Fibroblast of lung (primary cell): ENCODE measurements at places on chromosomes 12 and 14.
A peak's percentile ranks its signal among the peaks of the same experiment; 100 is the strongest.

- H3K4me1 ChIP-seq: no peaks in the 10 kb centered on the region
- H3K27ac ChIP-seq: no peak overlapping the region
- no peaks in the 10 kb centered on the region for H3K36me3 ChIP-seq
- H3K4me3 ChIP-seq: no peak overlapping the region
- DNase-seq: peak; percentile 50
These were observed 61.3 kb upstream of the RESF1 start for GRCh38 chr12:31897781-31898503.

DNA sequence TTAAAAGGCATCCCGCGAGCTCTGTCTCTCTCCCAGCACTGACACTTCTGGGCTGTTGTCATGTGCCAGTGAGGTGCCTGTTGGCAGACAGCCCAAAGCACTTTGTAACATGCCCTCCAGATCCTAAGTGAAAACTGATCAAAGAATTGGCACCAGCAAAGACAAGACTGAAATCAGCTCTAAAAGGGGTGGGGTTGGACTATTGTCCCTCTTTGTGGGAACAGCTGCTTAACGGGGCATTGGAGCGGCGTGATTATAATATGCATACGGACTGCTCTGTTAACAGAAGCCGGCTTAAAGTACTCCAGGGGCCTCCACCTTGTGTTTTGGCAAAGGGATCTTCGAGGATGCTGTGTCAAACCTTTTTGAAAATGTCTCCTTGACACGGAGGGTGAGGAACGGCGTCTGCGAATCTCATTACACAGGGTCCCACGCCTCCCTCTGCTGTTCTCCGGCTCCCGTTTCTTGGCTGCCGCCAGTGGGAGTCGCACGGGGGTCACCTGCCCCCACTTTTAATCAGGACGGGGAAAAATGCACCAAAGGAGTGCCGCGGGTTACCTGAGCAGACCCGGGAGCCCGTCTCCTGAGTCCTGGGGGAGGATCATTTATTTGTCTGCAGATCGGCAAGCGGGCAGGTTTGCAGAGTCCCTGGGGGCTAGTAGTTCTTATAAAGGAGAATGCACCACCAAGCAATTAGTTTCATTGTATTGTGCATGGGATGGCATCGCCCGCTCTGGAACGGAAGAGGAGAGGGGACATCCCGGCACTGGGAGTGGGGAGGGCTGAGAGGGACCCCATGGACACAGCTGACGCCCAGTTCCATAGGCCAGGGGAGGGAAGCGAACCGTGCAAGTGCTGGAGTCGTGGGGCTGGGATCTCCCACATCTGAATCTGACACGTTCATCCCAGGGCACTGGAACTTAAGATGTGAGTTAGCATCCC is 44.3 kb downstream of the SPRING1 start:
- DNase-seq: no peak
- H3K27me3 ChIP-seq: peaks cover 28% of the 10 kb centered on the region
- H3K4me3 ChIP-seq: peak overlapping the region; percentile 8
- H3K36me3 ChIP-seq: no peaks in the 10 kb centered on the region

GRCh38 chr14:36068777-36069534 is 107.6 kb downstream of the PTCSC3 start:
- no peak overlapping the region for H3K4me3 ChIP-seq
- H3K27me3 ChIP-seq: no peaks in the 10 kb centered on the region

- no peak overlapping the region for H3K27ac ChIP-seq
- no peak overlapping the region for H3K4me3 ChIP-seq
- H3K36me3 ChIP-seq: no peaks in the 10 kb centered on the region
- H3K4me1 ChIP-seq: no peaks in the 10 kb centered on the region
These were observed 41.5 kb upstream of the FERMT2 start for GRCh38 chr14:52992236-52992870.

- DNase-seq: no peak
- no peaks in the 10 kb centered on the region for H3K27me3 ChIP-seq
- H3K4me1 ChIP-seq: peaks cover 7% of the 10 kb centered on the region
- peak overlapping the region; percentile 89 for H3K4me3 ChIP-seq
These were observed 1.7 kb downstream of the NACA start for GRCh38 chr12:56723352-56723751.

GRCh38 chr14:67493092-67493717 is 4.7 kb upstream of the TMEM229B start:
- no peaks in the 10 kb centered on the region for H3K36me3 ChIP-seq
- DNase-seq: no peak
- no peaks in the 10 kb centered on the region for H3K4me1 ChIP-seq
- no peak overlapping the region for H3K27ac ChIP-seq
- no peaks in the 10 kb centered on the region for H3K27me3 ChIP-seq

- no peak overlapping the region for H3K4me3 ChIP-seq
- no peaks in the 10 kb centered on the region for H3K36me3 ChIP-seq
- DNase-seq: no peak
- H3K27ac ChIP-seq: no peak overlapping the region
- H3K4me1 ChIP-seq: peaks cover 9% of the 10 kb centered on the region
These were observed 46.0 kb upstream of the FOS start for GRCh38 chr14:75232597-75232996.

DNA sequence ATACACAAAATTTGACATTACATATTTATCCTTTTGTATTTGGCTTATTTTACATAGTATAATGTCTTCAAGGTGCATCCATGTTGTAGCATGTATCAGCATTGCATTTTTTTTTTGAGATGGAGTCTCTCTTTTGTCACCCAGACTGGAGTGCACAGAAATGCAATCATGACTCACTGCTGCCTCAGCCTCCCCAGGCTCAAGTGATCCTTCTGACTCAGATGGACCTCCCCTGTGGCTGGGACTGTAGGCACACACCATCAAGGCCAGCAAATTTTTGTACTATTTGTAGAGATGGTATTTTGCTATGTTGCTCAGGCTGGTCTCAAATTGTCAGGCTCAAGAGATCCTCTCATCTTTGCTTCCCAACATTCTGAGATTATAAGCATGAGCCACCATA is 214.4 kb upstream of the ALG10B start:
- no peak overlapping the region for H3K4me3 ChIP-seq
- no peaks in the 10 kb centered on the region for H3K36me3 ChIP-seq
- H3K27ac ChIP-seq: no peak overlapping the region
